ENCODE measurements at places on chromosomes 7 and 10. TPM values are rescaled to one million over a fixed set of nuclear protein-coding genes. Genes with fewer than 3 reads are reported as not detected.

Gene GBF1
- total RNA-seq: 46.7 TPM

Gene HABP2
- total RNA-seq: not detected

Gene MRLN
- total RNA-seq: 0.23 TPM

Gene TUBB8
- not detected for total RNA-seq

Gene TMEM229A
- not detected for total RNA-seq
